Endothelial cell of umbilical vein (primary cell): ENCODE measurements at places on chromosomes 7 and 10. TPM values are rescaled to one million over a fixed set of nuclear protein-coding genes. Genes with fewer than 3 reads are reported as not detected.

DNA sequence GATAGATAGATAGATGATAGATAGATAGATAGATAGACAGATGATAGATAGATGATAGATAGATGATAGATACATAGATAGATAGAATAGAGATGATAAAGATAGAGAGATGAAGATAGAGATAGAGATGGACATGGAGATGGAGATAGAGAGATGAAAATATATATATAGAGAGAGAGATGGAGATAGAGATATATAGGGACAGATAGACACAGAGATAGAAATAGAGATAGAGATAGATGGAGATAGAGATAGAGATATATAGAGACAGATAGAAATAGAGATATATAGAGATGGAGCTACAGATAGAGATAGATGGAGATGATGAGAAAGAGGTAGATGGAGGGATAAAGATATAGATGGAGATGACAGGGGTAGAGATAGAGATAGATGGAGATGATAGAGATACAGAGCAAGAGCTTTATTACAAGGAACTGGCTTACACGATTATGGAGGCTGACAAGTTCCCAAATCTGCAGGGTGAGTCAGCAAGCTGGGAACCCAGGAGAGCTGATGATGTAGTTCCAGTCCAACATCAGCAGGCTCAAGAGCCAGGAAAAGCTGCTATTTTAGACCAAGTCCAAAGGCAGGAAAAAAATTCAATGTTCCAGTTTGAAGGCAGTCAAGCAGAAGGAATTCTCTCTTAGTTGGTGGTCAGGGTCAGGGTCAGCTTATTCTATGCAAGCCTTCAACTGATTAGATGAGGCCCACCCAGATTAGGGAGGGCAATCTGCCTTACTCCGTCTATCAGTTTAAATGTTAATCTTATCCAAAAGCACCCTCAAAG is 37.1 kb downstream of the CAV1 start:
- DNase-seq: no peak

BLNK gene
- total RNA-seq: not detected in 2 replicates

DNA sequence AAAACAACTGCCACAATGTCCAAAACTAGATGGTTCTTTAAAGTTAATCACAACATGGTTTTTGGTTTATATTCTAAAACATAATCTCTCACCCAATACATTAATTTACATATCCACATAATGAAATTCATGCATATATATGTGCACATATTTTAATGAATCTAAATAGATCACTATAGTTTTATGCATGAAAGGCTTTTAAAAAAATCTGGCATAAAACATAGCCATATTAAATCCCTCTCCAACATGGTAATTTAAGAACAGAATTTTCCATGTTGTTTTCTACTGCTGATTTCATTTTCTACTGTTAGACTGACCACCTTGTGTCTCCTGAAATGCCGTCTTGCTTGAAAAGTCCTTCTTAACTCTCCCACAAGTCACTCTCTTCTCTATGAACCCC is 196.1 kb upstream of the AOAH start:
- no peak for DNase-seq

ANKRD1 gene
- 591 and 664 TPM in 2 replicates for total RNA-seq

DNA sequence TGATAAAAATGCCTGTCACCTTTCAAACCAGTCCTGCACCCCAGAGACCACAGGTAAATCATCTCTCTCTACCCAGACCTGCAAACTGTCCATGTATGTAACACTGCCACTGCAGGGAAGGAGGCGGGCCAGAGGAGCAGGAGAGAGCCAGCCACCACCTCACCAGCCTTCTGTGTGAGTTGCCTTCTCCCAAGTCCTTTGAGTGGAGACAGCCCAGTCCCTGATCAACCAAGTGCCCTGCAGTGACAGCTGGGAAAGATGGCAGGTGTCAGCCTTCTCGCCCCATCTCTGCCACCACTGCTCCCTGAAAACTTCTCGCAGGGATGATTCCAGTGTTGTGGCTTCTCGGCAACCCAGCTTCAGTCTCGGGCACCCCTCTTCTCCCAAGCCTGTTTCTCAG is 42.4 kb downstream of the MTURN start:
- DNase-seq: no peak

- no peak for DNase-seq
These were observed 411.8 kb downstream of the SDK1 start for GRCh38 chr7:3712841-3713240.

DNA sequence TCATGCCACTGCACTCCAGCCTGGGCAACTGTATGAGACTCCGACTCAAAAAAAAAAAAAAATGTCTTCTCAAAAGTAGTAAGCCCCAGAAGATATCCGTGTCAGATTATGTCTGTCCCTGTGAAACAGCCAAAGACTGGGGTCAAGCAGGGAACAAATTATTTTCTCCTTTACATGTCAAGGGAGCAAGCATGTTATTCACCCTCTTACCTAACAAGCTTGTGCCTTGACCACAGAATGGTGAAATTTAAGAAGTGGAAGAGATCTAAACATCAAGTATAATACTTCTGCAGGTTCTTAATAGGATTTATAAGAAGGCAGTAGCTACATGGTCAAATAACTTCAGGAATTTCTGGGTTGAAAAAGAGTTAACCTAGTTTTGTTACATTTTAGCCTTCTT is 187.9 kb downstream of the ZNF365 start:
- no peak for DNase-seq

DNA sequence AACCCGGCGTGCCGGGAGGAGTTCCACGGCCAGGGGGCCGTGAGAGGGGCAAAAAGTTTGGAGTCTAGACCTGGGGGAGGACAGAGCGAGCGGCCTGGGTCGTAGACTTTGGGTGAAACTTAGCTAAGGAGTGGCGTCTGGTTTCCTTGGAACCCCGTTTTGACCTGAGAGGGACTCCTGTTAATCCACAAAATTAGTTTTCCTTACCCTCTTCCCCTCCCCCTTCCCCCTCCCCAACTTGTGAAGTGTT is 574 bp downstream of the MARCHF5 start:
- no peak for DNase-seq

GRCh38 chr7:147894271-147894670 is 696.3 kb upstream of the C7orf33 start:
- DNase-seq: no peak

DNA sequence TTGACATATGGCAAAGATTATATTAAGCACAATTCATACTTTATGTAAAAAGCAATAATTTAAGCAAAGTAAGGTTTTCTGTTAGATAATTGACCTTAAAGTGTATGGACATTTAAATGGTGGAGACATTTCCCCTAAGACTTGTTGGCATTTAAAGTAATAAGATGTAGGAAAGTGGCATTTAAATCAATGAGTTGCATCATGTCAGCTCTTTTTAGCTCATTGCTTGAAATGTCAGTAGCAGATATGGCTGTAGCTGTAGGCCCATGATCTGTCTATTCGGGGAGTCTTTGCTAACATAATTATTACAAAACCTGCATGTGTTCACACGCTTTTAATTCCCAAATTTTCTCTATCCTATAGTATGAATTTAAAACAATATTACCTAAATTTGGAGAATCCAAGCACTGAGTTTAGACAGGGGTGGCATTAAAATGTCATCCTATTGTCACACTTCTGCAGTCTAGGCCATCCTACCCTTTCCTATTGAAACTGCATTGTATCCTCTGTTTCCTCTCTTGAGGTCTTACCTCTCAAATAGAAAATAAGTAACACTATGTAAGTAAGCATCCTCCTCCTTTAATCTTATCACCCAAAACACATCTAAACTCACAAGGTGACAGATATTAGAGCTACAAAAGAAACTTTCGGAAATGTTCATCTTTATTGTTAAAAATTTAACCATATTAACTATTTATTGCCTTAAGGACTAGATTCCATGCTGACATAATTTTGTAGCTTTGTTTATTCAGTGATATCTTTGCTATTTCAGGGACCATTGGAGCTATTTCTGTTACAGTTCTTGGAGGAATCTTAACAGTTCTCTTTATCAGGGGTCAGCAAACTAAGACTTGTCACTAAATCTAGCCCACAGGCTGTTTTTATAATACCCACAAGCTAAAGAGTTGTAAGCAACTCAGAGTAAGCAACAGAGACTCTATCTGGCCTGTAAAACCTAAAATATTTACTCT is 91.2 kb downstream of the LCOR start:
- DNase-seq: peak; percentile 11

DNA sequence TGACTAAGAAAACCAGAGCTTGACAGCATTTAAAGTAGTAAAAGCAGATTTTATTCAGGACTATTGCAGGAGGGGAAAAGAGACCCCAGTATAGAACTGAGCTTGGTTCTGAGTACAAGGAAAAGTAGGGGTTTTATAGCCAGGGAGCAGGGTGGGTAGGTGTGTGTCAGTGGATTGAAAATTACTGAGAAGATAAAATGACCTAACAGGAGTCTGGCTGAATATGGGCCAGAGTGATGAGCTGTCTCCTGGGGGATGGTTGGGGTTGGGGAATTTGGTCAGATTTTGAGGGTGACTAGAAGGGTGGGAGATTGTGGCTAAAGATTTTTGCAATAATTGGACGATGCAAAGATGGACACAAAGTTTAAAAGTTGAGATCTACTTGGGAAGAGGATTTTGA is 114.0 kb downstream of the ST7 start:
- DNase-seq: no peak

DNA sequence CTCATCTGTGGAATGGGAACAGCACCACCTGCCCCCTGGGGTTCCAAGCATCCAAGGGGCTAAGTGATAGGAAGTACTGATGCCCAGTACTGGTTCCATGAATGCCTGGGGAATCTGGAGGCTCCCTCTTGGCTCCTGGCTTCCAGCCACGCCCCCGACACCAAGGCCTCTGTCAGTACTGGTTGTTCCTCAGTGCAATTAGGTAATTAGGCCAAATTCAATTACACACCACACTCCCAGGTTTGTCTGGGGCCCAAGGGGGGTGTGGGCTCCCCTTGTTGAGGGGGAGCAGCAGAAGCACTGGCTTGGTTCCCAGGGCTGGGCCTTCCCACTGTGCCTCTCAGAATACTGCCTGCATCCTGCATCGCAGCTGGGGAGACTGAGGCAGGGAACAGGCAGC is 114.4 kb upstream of the PPIF start:
- no peak for DNase-seq

DNA sequence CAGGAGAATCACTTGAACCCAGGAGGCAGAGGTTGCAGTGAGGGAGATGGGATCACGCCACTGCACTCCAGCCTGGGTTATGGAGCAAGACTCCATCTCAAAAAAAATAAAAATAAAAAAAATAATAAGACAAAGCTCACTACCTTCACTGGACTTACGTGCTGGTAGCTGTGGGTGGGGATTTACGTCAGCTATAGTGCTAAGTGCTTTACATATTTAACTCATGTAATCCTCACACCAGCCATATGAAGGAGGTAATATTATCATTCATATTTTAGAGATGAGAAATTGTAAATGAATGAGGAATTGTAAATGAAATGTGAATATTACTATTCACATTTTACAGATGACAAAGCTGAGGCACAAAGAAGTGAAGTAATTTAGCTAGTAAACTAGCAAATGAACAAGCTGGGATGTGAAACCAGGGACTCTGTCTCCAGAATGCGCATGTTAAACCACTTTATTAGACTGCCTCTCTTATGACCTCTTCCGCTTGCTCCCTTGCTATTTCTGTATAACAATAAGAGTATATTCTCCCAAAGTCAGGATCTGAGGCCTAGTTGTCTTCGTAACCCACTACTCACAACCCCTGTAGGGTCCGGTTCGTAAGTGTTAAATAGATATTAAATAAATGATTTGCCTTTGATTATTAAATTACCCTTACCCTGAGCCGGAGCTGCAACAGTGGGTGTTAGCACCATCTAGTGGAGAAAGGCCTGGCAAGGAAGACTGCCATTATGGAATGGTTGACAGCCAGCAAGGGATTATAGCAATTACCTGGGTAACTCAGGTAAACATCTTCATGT is 70.2 kb downstream of the HTR7 start:
- DNase-seq: peak; percentile 47

- DNase-seq: no peak
These were observed 60.8 kb downstream of the DLG5 start for GRCh38 chr10:77865580-77866324.

GRCh38 chr10:78458983-78459638 is 425.4 kb downstream of the RPS24 start:
- peak; percentile 98 for DNase-seq

GRCh38 chr10:99598781-99599509 is 21.3 kb downstream of the SLC25A28 start:
- no peak for DNase-seq

- no peak for DNase-seq
These were observed 177.2 kb downstream of the FANK1 start for GRCh38 chr10:126073606-126074005.
